ENCODE measurements at places on chromosomes 5 and 9.

GRCh38 chr5:159582756-159583541 lies 252.7 kb upstream of the IL12B start:
- no peak for DNase-seq

- DNase-seq, result no peak
These were observed 9.8 kb upstream of the RICTOR start for GRCh38 chr5:39083968-39084367.

- DNase-seq, result no peak
These were observed 667.3 kb upstream of the CDH9 start for GRCh38 chr5:27705661-27706060.

DNA sequence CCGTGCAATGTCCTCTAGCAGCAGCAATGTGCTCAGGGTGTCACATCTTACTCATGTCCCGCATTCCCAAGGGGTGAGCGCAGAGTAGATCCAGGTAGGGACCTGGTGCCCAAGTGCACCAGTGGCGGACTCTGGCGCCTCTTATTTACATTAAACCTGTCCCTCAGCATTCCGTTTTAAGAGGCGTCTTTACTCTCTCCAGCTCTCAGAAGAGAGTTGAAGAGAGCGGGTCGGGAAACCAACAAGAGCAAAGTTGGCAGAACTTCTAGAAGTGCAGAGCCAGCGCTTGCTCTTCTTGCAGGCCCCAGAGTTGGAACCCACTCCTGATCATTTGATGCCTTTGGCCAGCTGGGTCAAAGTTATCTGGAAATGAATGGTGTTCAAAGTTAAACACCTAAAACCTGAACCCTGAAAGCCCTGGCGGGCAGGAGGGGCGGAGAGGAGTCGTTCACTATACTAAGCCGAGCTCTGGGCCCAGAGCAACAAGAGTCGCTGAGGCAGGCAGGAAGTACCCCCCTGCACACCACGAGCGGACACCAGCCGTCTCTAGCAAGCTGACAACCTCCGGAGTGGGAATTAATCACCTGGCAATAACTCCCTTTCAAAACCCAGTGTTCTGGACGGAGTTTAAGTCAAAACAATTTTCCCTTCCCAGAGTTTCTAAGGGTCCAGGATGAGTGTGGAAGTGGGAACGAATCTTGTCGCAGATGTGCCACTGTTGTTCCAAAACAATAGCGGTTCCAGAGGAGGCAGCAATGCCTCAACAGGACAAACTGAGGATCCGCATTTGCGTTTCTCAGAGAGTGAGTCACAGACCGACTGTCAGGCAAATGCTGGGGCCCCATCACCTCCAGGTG lies 122.8 kb downstream of the TMEM161B start:
- peak; percentile 5 for DNase-seq

- DNase-seq, result no peak
These were observed 10.0 kb upstream of the C5 start for GRCh38 chr9:121059998-121060636.

GRCh38 chr5:83467371-83468035 lies 4.0 kb upstream of the VCAN start:
- DNase-seq, result no peak

GRCh38 chr5:138461343-138462125 lies 3.7 kb upstream of the EGR1 start:
- no peak for DNase-seq
